Hepatocyte (in vitro differentiated cells): ENCODE measurements at places on chromosomes 16 and 17. TPM values are rescaled to one million over a fixed set of nuclear protein-coding genes. Genes with fewer than 3 reads are reported as not detected.

CCT6B gene
- total RNA-seq, result 0.76 and 2.6 TPM in 2 replicates

MYH2 gene
- not detected in 2 replicates for total RNA-seq

HNF1B gene
- 5.7 and 8.8 TPM in 2 replicates for total RNA-seq

KRT17 gene
- 41.5 and 59.5 TPM in 2 replicates for total RNA-seq

TAC4 gene
- not detected in 2 replicates for total RNA-seq

CAMTA2 gene
- 6.9 and 12.5 TPM in 2 replicates for total RNA-seq

SLC47A1 gene
- total RNA-seq, result 38.0 and 38.4 TPM in 2 replicates

ZSCAN10 gene
- total RNA-seq, result not detected in 2 replicates

NPIPA5 gene
- total RNA-seq, result not detected in 2 replicates

MEOX1 gene
- total RNA-seq, result 0.64 and 0.90 TPM in 2 replicates

GFOD2 gene
- total RNA-seq, result 9.8 and 10.4 TPM in 2 replicates

CHST4 gene
- total RNA-seq, result 0.10 and 0.28 TPM in 2 replicates

ELOB gene
- total RNA-seq, result 255 and 540 TPM in 2 replicates

MEIOC gene
- total RNA-seq, result 0.04 and 0.13 TPM in 2 replicates

CA5A gene
- total RNA-seq, result 1.7 and 1.9 TPM in 2 replicates

ITGAX gene
- total RNA-seq, result 0.52 and 0.60 TPM in 2 replicates

MGAT5B gene
- total RNA-seq, result 0.60 and 1.1 TPM in 2 replicates

CRHR1 gene
- total RNA-seq, result not detected in 2 replicates

TBC1D3G gene
- total RNA-seq, result not detected in 2 replicates

FOXN1 gene
- total RNA-seq, result not detected in 2 replicates

GPR179 gene
- total RNA-seq, result 0.03 and 0.08 TPM in 2 replicates

MAF gene
- total RNA-seq, result 84.2 and 85.0 TPM in 2 replicates

SLC12A3 gene
- not detected in 2 replicates for total RNA-seq

TNFRSF17 gene
- not detected in 2 replicates for total RNA-seq

SP6 gene
- 0.80 and 1.3 TPM in 2 replicates for total RNA-seq

ATAD5 gene
- total RNA-seq, result 2.0 and 3.2 TPM in 2 replicates

CCL5 gene
- 0.72 and 1.4 TPM in 2 replicates for total RNA-seq

KRTAP2-1 gene
- total RNA-seq, result not detected in 2 replicates
